Osteoblast (primary cell): ENCODE measurements at places on chromosomes 7 and 10. TPM values are rescaled to one million over a fixed set of nuclear protein-coding genes. Genes with fewer than 3 reads are reported as not detected.

GRCh38 chr7:25427721-25428120 is 199.4 kb upstream of the NPVF start:
- no peaks in the 10 kb centered on the region for H3K36me3 ChIP-seq
- peaks cover 18% of the 10 kb centered on the region for H3K4me1 ChIP-seq
- no peaks in the 10 kb centered on the region for H3K27me3 ChIP-seq

The ERVW-1 gene
- total RNA-seq, result not detected in 2 replicates

DNA sequence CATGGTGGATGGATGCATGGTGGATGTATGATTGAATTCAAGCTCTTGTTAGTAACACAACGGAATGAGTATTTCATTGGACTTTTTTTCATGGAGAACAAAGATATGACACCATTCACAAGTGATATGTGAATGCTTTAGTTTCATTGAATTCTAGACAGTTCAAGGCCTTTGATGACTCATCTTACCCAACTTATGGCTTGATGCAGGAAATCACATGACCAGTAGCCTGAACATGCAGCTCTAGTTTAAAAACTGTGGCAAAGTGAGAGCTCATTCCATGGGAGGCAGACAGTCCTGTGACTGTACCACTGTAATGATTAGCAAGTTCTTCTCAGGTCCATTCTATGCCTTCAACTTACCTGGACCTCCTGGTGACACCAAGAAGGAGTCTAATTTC is 1239.3 kb downstream of the TYW1 start:
- no peak overlapping the region for H3K4me3 ChIP-seq
- H3K36me3 ChIP-seq, result no peaks in the 10 kb centered on the region
- H3K4me1 ChIP-seq, result no peaks in the 10 kb centered on the region
- H3K27ac ChIP-seq, result no peak overlapping the region

The SH2B2 gene
- total RNA-seq, result 2.1 and 2.2 TPM in 2 replicates

DNA sequence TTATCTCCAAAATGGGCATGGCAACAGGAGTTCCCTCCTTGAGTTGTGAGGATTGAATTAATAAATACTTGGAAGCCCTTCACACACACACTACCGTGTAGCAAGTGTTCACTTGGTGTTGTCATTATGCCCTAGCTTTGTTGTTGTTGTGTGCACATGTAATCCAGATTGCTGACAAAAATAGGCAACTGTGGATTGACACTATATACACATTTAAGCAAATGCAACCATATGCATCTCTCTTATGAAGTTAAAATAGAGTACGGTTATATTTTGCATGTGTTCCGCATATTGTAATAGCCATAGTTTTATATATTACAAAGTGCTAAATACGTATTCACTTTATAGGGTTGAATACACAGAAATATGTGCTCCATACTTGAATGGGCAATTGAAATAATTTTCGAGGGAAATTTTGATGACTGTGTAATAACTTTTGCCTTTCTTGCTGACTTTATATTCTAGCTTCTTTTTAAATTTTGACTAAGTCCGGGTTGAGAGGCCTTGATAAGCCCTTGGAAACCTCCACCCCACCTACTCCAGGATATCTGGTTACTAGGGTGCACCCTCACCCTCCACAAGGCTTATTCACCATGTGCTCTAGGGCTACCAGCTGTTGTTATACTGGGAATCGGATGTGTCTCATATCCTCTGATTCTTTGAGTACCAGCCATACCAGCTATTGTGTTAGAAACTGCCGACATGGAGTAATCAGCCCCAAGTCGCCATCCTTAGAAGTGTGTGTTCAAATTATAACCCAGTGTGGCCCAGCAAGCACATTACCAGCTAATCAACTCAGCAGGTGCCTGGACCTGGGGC is 265.0 kb downstream of the CAMK1D start:
- no peak overlapping the region for H3K27ac ChIP-seq
- H3K27me3 ChIP-seq, result no peaks in the 10 kb centered on the region
- no peaks in the 10 kb centered on the region for H3K4me1 ChIP-seq
- H3K4me3 ChIP-seq, result no peak overlapping the region
- DNase-seq, result peak; percentile 4
- H3K36me3 ChIP-seq, result no peaks in the 10 kb centered on the region

DNA sequence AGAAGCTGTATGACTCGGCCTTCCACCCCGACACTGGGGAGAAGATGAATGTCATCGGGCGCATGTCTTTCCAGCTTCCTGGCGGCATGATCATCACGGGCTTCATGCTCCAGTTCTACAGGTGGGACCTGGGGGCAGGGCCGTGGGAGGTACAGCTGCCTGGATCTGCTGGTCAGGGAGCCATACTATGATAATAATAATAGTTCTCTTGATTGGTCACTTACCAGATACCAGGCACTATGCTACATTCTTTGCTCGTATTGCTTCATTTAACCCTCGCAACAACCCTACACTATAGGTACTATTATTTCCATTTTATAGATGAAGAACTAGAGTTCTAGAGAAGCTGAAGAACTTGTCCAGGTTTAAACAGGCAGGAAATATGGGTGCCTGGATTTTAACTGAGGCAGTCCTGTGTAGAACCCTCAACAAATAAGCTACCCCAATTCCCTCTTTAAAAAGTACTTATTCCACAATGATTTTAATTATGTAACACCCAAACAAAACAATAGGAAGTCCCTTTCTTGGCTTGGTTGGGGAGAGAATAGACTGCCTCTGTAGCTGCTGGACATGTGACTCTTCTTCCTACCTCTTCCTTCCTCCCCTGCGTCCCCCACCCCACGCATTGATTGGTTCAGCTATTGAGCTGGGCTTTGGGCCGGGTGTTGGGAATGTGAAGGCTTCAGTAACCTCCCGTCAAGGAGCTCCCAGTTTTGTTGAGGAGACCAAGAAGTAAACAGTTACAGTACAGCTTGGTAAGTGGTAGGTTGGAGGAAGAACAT is 12.8 kb downstream of the SFXN2 start:
- H3K4me1 ChIP-seq, result peaks cover 10% of the 10 kb centered on the region
- H3K4me3 ChIP-seq, result no peak overlapping the region
- DNase-seq, result no peak
- H3K27me3 ChIP-seq, result no peaks in the 10 kb centered on the region
- peaks cover 13% of the 10 kb centered on the region for H3K36me3 ChIP-seq
- no peak overlapping the region for H3K27ac ChIP-seq

The ZNF12 gene
- 20.9 and 22.8 TPM in 2 replicates for total RNA-seq

DNA sequence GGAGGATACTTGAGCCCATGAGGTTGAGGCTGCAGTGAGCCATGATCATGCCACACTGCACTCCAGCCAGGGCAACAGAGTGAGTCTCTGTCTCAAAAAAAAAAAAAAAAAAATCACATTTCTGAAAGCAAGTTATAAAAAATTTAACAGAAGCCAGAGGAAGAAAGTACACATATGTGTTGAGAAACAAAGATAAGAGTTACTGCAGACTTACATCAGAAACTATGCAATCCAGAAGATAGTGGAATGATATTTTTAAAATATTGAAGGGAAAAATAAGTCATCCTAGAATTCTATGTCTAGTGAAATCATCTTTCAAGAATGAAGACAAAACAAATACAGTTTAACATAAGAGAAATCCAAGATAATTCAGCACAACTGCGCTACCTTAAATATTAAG is 46.9 kb downstream of the ZNF518A start:
- no peak overlapping the region for H3K27ac ChIP-seq
- DNase-seq, result no peak
- H3K4me1 ChIP-seq, result no peaks in the 10 kb centered on the region
- H3K36me3 ChIP-seq, result no peaks in the 10 kb centered on the region

- H3K36me3 ChIP-seq, result peaks cover 57% of the 10 kb centered on the region
- peak overlapping the region; percentile 78 for H3K27ac ChIP-seq
- no peaks in the 10 kb centered on the region for H3K27me3 ChIP-seq
- no peak for DNase-seq
- peaks cover 55% of the 10 kb centered on the region for H3K4me1 ChIP-seq
- H3K4me3 ChIP-seq, result no peak overlapping the region
Measured at GRCh38 chr7:17320657-17321056, 22.2 kb downstream of the AHR start.

The TM9SF3 gene
- total RNA-seq, result 118 and 124 TPM in 2 replicates

- H3K4me1 ChIP-seq, result no peaks in the 10 kb centered on the region
- no peak overlapping the region for H3K27ac ChIP-seq
- no peaks in the 10 kb centered on the region for H3K27me3 ChIP-seq
- DNase-seq, result peak; percentile 3
Measured at GRCh38 chr7:136530831-136531230, 337.6 kb upstream of the CHRM2 start.

The NUTM2B gene
- 0.72 and 0.88 TPM in 2 replicates for total RNA-seq

- H3K36me3 ChIP-seq, result no peaks in the 10 kb centered on the region
- no peak overlapping the region for H3K27ac ChIP-seq
- H3K4me3 ChIP-seq, result no peak overlapping the region
- H3K4me1 ChIP-seq, result no peaks in the 10 kb centered on the region
- H3K27me3 ChIP-seq, result peaks cover 8% of the 10 kb centered on the region
Measured at GRCh38 chr10:69640196-69640980, 10.3 kb downstream of the FAM241B start.

DNA sequence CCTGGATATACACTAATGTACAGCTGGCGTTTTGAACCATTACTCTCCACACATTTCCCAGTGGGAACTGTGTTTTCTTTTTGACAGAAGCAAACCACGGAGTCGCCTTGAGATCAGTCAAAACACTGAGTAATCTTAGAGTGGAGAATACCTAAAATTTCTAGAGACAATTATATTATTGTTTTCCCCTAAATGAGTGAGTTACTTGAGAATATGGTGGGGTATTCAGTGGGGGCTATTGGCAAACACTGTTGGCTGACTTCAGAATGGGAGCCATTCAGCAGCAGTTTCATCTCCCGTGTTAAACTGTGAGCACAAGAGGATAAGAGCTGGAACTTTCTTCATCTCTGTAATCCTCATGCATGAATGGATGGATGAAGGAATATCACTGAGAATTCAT is 6.2 kb downstream of the IL2RA start:
- no peak for DNase-seq
- no peak overlapping the region for H3K27ac ChIP-seq
- H3K27me3 ChIP-seq, result peaks cover 14% of the 10 kb centered on the region
- H3K36me3 ChIP-seq, result no peaks in the 10 kb centered on the region
- no peak overlapping the region for H3K4me3 ChIP-seq
- no peaks in the 10 kb centered on the region for H3K4me1 ChIP-seq

The TSC22D4 gene
- total RNA-seq, result 18.5 and 19.4 TPM in 2 replicates

The MMD2 gene
- total RNA-seq, result not detected in 2 replicates

- no peak for DNase-seq
- H3K4me1 ChIP-seq, result peaks cover 38% of the 10 kb centered on the region
- H3K27me3 ChIP-seq, result peaks cover 45% of the 10 kb centered on the region
- H3K27ac ChIP-seq, result no peak overlapping the region
- no peaks in the 10 kb centered on the region for H3K36me3 ChIP-seq
- H3K4me3 ChIP-seq, result peak overlapping the region; percentile 74
Measured at GRCh38 chr10:114631666-114632417, 26.2 kb downstream of the ABLIM1 start.

DNA sequence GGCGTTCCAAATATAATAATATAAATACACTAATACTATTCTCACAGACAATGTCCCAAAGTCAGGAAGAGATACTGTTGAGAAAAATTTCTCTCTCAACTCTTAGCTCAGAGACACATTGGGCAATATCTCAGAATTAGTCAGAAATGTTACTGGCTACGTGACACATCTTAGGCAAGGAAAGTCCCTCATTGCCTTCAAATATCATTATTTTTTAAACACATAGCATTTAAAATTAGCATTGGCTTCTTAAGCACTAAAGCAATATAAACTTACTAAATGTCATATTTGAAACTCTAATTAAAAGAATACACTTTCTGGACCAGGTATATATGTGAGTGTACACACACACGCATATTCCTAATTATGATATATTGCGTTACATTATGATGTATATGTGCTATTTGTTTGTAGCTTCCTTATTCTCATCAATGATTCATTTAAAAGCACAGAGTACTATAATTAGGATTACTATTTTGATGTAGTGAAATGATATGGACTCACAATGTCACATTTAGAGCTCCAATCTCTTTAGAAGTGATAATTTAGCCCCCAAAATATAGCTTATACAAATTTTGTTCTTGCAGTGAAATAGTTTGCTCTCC is 255.8 kb downstream of the TWIST1 start:
- no peaks in the 10 kb centered on the region for H3K36me3 ChIP-seq
- H3K4me3 ChIP-seq, result no peak overlapping the region
- peak overlapping the region; percentile 47 for H3K27ac ChIP-seq

The GRID1 gene
- total RNA-seq, result under 0.01 TPM in 1 of 2 replicates, not detected in the other

DNA sequence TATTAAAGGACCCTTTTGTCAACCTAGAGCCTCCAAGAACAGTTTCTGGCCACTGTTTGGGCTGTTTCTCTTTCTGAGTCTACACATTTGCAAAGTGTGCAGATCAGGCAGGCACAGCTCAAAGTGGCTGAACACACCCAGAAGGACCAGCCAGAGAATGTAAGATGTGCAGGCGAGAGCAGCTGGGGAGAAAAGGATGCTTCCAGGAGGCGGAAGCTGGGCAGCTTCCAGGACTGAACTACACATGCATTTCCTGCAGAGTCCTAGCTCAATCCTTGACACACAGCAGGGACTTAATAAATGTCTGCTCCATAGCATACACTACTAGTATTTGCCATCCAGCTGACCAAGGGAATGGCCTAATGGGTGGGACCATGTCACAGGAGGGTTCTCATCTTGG is 70.9 kb downstream of the CTBP2 start:
- no peak overlapping the region for H3K4me3 ChIP-seq
- H3K4me1 ChIP-seq, result peaks cover 41% of the 10 kb centered on the region
- H3K36me3 ChIP-seq, result peaks cover 14% of the 10 kb centered on the region
- no peak overlapping the region for H3K27ac ChIP-seq
- DNase-seq, result no peak
- no peaks in the 10 kb centered on the region for H3K27me3 ChIP-seq

DNA sequence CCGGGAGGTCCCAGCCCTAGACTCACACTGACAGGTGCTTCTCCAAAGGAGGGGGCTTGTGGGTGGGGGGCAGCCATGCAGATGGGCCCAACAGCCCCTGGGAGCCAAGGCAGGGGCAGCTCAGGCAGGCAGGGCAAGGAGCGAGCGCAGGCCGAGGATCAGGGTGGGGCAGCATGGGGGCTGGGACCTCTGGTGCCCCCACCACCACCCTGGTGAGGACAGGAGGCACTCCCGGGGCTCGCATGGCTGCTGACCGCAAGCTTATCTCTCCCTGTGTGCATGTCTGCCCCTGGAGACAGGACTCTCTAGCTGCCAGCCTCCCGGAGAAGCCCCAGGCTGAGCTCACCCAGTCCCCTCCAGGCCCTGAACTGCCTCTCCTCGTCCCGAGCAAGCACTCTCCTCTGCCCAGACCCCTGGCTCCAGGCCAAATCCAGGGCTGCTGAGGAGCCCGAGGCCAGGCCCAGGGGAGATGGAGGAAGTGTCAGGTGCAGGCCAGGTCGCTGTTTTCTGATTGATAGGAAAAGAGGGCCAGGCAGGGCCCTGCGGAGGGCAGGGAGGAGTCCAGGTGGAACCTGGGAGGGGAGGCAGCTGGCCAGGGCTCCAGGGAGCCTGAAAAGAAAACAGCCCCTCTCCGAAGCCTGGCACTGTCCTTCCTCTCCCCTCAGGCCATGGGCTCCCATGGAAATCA is 39.0 kb downstream of the PDGFA start:
- no peaks in the 10 kb centered on the region for H3K36me3 ChIP-seq
- H3K27ac ChIP-seq, result no peak overlapping the region
